GM23248 (cell line): ENCODE measurements at places on chromosomes 6 and 20. TPM values are rescaled to one million over a fixed set of nuclear protein-coding genes. Genes with fewer than 3 reads are reported as not detected.

- DNase-seq = peak; percentile 66
- H3K4me3 ChIP-seq = peak overlapping the region; percentile 17
- H3K4me1 ChIP-seq = peaks cover 16% of the 10 kb centered on the region
Measured at GRCh38 chr6:53811082-53811481, 16.3 kb downstream of the LRRC1 start.

Gene PKHD1
- total RNA-seq = not detected in 2 replicates

- peak; percentile 23 for DNase-seq
- H3K4me3 ChIP-seq = peak overlapping the region; percentile 22; the same call in 1 of the 2 replicates
- H3K27me3 ChIP-seq = no peaks in the 10 kb centered on the region
- H3K4me1 ChIP-seq = no peaks in the 10 kb centered on the region
- H3K36me3 ChIP-seq = no peaks in the 10 kb centered on the region
- H3K27ac ChIP-seq = no peak overlapping the region
Measured at GRCh38 chr6:27422651-27423332, 34.2 kb downstream of the ZNF391 start.

GRCh38 chr20:12180107-12180661 is 262.5 kb downstream of the BTBD3 start:
- H3K27ac ChIP-seq = no peak overlapping the region
- DNase-seq = no peak
- no peak overlapping the region for H3K4me3 ChIP-seq
- H3K27me3 ChIP-seq = no peaks in the 10 kb centered on the region

Gene QKI
- total RNA-seq = 106 and 145 TPM in 2 replicates

GRCh38 chr6:147710890-147711289 is 202.4 kb downstream of the SAMD5 start:
- H3K4me1 ChIP-seq = no peaks in the 10 kb centered on the region
- no peaks in the 10 kb centered on the region for H3K36me3 ChIP-seq
- DNase-seq = no peak
- no peaks in the 10 kb centered on the region for H3K27me3 ChIP-seq
- H3K4me3 ChIP-seq = no peak overlapping the region

DNA sequence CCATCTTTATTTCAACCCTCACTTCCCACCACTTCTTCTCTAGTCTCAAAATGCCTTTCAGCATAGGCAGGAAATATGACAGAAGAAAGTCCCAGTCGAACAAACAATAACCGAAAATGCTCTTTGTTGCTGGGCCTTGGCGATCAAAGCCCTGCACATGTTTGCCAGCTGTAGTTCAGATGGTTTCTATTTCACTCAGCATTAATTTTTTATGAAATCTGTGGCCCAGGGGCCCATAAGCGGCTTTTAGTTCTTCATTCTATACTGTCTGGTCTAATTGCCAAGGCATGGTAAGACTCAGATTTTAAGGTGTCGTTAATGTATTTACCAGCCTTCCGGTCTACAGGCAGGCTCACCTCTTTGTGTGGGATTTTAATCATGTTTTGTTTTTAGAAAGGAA is 10.9 kb upstream of the F13A1 start:
- H3K27ac ChIP-seq = no peak overlapping the region
- H3K4me3 ChIP-seq = no peak overlapping the region
- H3K4me1 ChIP-seq = no peaks in the 10 kb centered on the region

DNA sequence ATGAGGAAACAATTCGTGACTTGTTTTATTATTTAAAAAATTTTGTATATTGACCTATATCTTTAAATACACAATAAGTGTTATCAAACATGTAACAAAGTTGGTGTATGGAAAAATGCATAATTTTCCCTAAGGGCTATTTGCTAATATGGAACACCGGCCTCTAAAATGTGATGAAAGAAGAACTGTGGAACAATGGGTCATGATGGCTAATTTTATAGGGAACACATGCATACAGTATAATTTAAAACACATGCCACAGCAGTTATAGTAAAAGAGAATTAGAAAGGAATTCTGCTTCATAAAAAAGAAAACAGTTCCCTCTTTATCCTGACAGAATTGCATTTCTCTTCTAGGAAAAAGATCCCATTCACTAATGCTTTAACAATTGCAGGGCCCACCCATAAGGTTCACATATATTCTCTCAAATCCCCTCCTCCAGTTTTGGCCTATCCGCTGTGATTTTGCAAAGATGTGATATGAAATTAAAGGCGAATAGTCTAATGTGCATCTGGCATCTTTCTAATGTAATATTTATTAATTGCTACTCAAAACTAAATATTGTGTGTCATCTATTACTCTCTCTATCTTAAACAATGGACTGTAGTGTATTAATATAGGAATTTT is 628.1 kb upstream of the CITED2 start:
- peak overlapping the region; percentile 69 for H3K27ac ChIP-seq
- no peaks in the 10 kb centered on the region for H3K36me3 ChIP-seq
- no peak overlapping the region for H3K4me3 ChIP-seq
- no peaks in the 10 kb centered on the region for H3K27me3 ChIP-seq
- DNase-seq = peak; percentile 78

DNA sequence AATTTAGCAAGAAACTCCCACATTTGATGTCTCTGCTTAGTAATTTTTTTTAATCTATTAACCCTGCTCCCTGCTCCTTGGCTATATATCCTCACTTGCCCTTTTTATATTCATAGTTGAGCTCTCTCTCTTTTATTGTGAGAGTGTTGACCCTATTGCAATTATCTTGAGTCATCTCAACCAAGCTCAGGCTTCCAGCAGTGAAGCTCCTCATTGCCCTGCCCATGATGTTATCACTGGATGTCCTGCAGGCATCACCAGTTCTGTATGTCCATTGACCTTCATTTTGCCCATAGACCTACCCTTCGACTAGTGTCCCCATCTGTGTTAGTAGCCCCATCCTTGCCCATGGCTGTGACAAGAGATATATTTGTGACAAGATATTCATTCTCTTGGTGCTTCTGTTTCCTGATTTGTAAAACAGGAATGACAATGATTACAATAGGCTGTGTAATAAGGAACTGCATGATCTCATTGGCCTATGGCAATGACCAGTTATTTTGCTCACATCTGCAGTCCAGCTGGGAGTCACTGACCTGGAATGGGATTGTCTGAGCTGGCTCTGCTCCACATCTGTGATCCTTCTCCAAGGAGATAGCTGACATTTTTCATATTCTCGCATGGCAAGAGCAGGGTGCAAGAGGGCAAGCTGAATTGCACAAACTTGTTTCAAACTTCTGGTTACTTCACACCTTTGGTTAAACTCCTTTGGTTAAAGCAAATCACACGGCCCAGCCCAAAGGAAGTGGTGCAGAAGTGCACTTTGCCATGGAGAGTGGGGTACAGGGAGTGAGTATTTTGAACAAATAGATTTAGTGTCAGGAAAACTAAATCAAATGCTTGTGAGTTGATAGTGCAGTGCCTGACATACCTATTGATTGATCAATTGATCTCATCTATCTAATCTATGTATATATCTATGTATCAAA is 47.7 kb upstream of the CST5 start:
- 0 out of 2 replicates have a peak, but pooled peaks cover 8% of the 10 kb centered on the region for H3K27me3 ChIP-seq
- H3K36me3 ChIP-seq = no peaks in the 10 kb centered on the region
- no peak overlapping the region for H3K27ac ChIP-seq
- H3K4me1 ChIP-seq = no peaks in the 10 kb centered on the region
- H3K4me3 ChIP-seq = no peak overlapping the region
- DNase-seq = peak; percentile 60

GRCh38 chr6:89859744-89860143 is 30.1 kb downstream of the CASP8AP2 start:
- H3K27me3 ChIP-seq = no peaks in the 10 kb centered on the region
- H3K4me1 ChIP-seq = no peaks in the 10 kb centered on the region
- no peak overlapping the region for H3K4me3 ChIP-seq
- no peak for DNase-seq

DNA sequence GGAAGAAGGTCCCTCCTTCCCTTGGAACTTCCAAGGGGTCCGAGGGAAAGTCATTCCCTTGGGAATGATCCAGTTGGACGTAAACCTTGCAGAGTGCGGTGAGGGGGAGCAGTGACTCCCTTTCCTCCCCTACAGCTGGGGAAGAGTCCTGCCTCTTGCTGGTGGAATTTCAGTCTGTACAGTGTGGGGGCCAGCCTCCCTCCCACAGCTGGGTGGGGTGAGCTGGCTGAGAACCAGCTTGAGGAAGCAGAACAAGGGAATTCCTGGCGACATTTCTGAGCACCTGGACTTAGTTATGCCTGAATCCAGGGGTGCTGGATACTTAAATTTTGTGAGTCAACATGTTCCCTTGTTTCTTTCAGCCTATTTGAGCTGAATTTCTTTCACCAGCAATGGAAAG is 152.0 kb downstream of the ANKRD60 start:
- peak; percentile 17 for DNase-seq
- no peaks in the 10 kb centered on the region for H3K27me3 ChIP-seq
- no peak overlapping the region for H3K27ac ChIP-seq
- H3K4me1 ChIP-seq = peaks cover 42% of the 10 kb centered on the region
- H3K36me3 ChIP-seq = no peaks in the 10 kb centered on the region
- no peak overlapping the region for H3K4me3 ChIP-seq

- H3K27ac ChIP-seq = no peak overlapping the region
- peak; percentile 63 for DNase-seq
- no peaks in the 10 kb centered on the region for H3K27me3 ChIP-seq
Measured at GRCh38 chr6:52049252-52050050, 38.0 kb downstream of the PKHD1 start.

Gene KCNK15
- 9.9 and 11.1 TPM in 2 replicates for total RNA-seq

DNA sequence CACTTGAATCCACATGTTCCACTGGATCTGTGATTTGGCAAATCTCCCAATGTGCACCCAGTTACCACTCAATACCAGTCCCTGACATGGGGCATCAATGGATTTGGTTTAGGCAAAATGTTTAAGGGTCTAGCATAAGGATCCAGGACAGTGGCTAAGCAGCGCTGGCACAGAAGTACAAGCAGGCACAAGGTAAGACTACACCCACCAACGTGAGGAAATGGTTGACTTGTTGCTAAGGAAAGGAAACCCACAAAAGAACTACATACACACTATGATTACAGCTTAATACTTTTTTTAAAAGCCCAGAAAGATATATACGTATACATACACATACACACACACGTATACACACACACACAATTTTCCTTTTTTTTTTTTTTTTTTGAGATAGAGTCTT is 79.0 kb downstream of the DNAAF9 start:
- no peak for DNase-seq
- no peak overlapping the region for H3K4me3 ChIP-seq
- peaks cover 43% of the 10 kb centered on the region for H3K36me3 ChIP-seq
- H3K4me1 ChIP-seq = peaks cover 3% of the 10 kb centered on the region; the same call in 1 of the 2 replicates
- no peaks in the 10 kb centered on the region for H3K27me3 ChIP-seq

DNA sequence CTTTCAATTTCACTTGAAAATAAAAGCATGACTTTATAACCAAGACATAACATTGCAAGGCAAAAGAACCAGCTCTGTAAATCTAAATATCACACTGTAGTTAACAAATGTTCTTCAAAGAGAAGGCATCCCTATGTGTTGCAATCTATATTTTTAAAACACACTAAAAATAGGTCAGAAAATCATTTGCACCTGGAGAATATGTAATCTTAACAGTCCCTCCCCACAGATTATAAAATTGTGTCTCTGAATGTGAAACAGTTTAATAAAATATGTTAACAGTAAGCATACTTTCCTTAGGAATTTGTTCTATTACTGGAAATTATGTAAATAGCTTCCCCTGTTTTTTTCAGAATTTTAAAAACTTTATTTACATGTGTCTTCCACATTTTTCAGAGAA is 351.9 kb downstream of the COL12A1 start:
- H3K4me1 ChIP-seq = peaks cover 22% of the 10 kb centered on the region
- H3K4me3 ChIP-seq = no peak overlapping the region
- no peak overlapping the region for H3K27ac ChIP-seq
- no peak for DNase-seq
- no peaks in the 10 kb centered on the region for H3K36me3 ChIP-seq
- H3K27me3 ChIP-seq = no peaks in the 10 kb centered on the region

GRCh38 chr6:90429713-90430112 is 133.1 kb upstream of the BACH2 start:
- no peaks in the 10 kb centered on the region for H3K36me3 ChIP-seq
- DNase-seq = no peak

Gene GSTA3
- not detected in 2 replicates for total RNA-seq

- H3K4me1 ChIP-seq = peaks cover 18% of the 10 kb centered on the region
- no peaks in the 10 kb centered on the region for H3K36me3 ChIP-seq
- no peaks in the 10 kb centered on the region for H3K27me3 ChIP-seq
- no peak overlapping the region for H3K27ac ChIP-seq
Measured at GRCh38 chr6:35401514-35401913, 50.6 kb upstream of the FANCE start.

DNA sequence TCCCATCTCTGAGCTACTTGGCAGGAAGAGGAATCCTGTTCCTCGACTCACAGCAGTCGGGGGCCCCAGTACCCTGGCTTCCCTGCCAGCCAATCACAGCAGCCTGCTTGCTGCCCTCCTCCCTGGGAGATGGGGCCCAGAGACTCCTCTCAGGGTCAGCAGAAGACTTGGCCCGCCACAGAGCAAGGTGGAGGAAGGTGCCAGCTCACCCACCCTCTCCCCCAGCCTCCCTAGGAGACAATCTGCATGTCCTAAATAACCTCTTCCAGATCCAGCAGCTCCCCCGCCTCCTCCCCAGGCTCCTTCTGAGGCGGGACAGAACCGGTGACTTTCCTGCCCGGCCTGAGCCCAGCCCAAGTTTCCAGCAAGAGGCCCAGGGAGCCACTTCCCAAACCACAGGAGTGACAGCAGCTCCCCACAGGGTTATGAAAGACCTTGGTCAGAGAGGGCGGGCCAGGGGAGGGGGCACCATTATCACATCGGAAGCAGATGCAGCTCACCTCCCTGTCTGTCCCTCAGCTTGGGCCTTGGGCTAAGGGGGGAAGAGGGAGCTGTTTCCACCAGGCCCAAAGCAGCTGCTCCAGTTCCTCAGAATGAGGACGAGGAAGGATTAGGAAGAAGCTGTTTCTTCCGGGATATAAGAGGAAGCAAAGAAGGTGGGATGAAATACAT is 2.3 kb downstream of the CCND3 start:
- H3K4me1 ChIP-seq = peaks cover 44% of the 10 kb centered on the region
- peak overlapping the region; percentile 61 for H3K27ac ChIP-seq
- H3K27me3 ChIP-seq = no peaks in the 10 kb centered on the region
- peaks cover 15% of the 10 kb centered on the region for H3K36me3 ChIP-seq
- H3K4me3 ChIP-seq = peak overlapping the region; percentile 99

Gene EYA4
- not detected in 2 replicates for total RNA-seq

DNA sequence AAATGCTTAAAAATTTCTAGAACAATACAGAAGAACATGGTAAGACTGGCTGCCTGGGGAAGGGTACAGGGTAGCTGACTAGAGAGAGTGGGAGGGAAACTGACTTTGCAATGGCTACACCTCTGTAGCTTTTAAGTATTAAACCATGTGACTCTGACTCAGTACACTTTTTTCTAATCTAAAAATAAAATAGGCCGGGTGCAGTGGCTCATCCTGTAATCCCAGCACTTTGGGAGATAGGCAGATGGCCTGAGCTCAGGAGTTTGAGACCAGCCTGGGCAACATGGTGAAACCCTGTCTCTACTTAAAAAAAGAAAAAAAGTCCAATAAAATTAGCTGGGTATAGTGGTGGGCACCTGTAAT is 18.5 kb downstream of the ATP9A start:
- peak overlapping the region; percentile 97 for H3K27ac ChIP-seq
- H3K4me1 ChIP-seq = peaks cover 45% of the 10 kb centered on the region
- peak; percentile 85 for DNase-seq
- peak overlapping the region; percentile 38 for H3K4me3 ChIP-seq
- no peaks in the 10 kb centered on the region for H3K27me3 ChIP-seq
- H3K36me3 ChIP-seq = no peaks in the 10 kb centered on the region
